ENCODE measurements at places on chromosomes 12 and 14.

GRCh38 chr12:112855375-112855774 is 51.4 kb upstream of the OAS1 start:
- no peak for DNase-seq
- H3K27ac ChIP-seq: no peak overlapping the region
- H3K27me3 ChIP-seq: no peaks in the 10 kb centered on the region
- H3K4me3 ChIP-seq: no peak overlapping the region
- peaks cover 4% of the 10 kb centered on the region for H3K36me3 ChIP-seq
- H3K4me1 ChIP-seq: peaks cover 3% of the 10 kb centered on the region

GRCh38 chr12:87651670-87652425 is 377.4 kb downstream of the C12orf50 start:
- no peak overlapping the region for H3K27ac ChIP-seq
- no peak overlapping the region for H3K4me3 ChIP-seq
- no peak for DNase-seq
- H3K36me3 ChIP-seq: no peaks in the 10 kb centered on the region

DNA sequence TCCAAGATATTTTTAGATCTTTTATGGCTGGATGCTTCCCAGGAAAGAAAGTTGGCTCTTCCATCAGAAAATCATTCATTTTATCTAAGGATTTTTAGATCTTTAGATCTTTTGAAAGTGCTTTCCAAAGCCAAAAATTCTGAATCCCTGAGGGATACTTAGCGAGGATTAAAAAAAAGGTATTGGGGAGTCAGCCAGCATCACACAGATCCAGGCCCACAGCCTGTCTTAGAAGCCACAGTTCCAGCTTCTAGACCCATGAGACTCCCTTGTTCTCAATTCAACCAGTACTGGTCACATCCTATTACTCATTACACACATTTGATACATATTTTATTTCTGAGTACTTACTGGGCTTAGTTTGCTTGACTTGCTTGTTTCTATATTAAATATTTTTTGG is 49.9 kb downstream of the TSPAN8 start:
- H3K27ac ChIP-seq: no peak overlapping the region
- no peaks in the 10 kb centered on the region for H3K4me1 ChIP-seq
- H3K4me3 ChIP-seq: no peak overlapping the region
- H3K27me3 ChIP-seq: peaks cover 1% of the 10 kb centered on the region
- peaks cover 13% of the 10 kb centered on the region for H3K36me3 ChIP-seq

- no peak for DNase-seq
- H3K4me3 ChIP-seq: no peak overlapping the region
- no peak overlapping the region for H3K27ac ChIP-seq
- H3K4me1 ChIP-seq: no peaks in the 10 kb centered on the region
- peaks cover 9% of the 10 kb centered on the region for H3K27me3 ChIP-seq
These were observed 14.2 kb downstream of the GLT1D1 start for GRCh38 chr12:128867466-128867865.

DNA sequence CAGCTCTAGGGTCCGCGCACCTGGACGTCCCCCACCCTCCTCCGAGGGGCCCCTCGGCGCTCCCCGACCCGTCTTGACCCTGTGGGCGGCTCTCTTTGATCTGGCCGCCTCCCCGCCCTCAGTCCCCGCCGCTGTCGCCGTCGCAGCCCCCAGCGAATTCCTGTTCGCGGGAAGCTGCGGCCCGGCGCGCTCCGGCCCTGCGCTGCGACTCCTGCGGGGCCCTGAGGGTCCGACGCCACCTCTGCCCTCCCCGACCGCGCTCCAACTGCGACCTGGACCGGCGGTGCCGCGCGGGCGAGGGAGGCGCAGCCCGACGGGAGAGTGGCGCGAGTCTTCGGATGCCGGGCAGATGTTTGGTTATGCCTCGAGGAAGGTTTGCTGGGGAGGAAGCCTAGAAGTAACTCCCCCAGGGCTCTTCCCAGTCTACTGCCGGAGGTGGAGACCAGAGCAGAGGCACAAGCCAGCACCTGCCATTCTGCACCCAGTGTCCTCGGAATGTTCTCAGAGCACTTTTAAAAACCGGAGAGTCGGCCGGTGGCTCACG is 440 bp upstream of the ISM2 start:
- H3K4me1 ChIP-seq: peaks cover 3% of the 10 kb centered on the region
- H3K27me3 ChIP-seq: peaks cover 3% of the 10 kb centered on the region
- H3K27ac ChIP-seq: no peak overlapping the region
- peak overlapping the region; percentile 82 for H3K4me3 ChIP-seq
- H3K36me3 ChIP-seq: peaks cover 5% of the 10 kb centered on the region

DNA sequence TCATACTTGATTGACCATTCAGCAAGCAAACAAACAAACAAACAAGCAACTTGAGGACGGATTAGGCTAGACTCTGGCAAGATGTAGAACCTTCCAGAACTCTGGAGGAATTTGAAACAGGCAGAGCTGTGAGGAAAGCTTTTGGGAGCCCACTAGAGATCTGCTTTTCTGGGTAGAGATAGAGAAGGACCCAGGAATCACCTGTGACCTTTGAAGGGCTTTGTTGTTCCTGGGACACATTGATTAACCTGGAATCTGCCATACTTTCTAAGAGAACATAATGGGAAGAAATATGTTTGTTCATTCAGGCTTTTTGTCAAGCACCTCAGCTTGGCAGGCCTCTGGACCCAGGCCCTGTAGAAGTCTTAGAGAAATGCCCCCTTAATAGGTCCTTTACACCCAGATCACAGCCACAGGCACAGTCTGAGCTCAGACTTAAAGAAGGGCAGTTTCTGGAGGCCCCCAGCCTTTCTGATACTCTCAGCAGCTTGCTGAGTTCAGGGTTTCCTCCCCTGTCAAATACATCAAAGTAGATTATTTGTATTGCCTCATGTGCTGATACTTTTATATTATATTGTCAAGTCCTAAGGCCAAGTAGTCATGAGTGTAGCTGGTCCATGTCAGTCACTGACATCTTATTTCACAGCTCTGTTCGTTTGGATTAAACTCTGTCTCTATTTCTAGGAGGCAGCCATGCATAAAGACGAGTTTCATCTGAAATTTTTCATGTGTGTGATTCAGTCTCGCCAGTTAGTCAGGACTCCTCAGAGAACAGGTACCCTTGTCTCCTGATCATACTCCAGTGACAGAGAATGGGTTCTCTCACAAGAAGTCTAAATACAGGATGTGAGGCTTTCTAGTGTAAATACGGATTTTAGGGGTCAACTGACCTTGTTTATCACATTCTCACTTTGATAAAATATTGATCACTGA is 1.1 kb upstream of the SENP1 start:
- H3K4me3 ChIP-seq: peak overlapping the region; percentile 99
- peak overlapping the region; percentile 99 for H3K27ac ChIP-seq
- H3K27me3 ChIP-seq: peaks cover 16% of the 10 kb centered on the region
- no peak for DNase-seq
- peaks cover 12% of the 10 kb centered on the region for H3K36me3 ChIP-seq

DNA sequence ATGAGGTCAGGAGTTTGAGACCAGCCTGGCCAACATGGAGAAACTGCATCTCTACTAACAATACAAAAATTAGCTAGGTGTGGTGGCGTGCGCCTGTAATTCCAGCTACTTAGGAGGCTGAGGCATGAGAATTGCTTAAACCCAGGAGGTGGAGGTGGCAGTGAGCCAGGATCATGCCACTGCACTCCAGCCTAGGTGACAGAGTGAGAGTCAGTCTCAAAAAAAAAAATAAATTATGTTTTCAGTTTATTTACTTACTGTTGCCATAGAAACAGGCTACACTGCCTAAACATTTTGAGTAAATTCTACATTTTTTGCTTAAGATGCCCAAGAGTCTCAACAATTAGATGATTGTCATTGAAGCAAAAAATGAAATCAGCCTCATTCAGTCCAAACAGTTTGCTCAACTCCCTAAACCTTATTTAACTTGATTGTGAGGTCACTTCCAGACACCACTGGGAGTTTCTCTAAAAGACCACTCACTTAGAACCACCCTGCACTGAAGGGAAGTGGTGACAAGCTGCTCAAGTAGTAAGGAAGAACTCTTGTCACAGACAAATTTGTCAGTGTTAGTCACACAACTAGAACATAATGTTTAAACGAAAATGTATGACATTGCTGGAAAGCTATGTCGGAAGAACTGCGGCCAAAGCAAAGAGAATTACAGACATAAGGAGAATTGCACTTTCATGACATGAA is 9.8 kb upstream of the GNPNAT1 start:
- no peak overlapping the region for H3K4me3 ChIP-seq
- no peaks in the 10 kb centered on the region for H3K27me3 ChIP-seq
- H3K27ac ChIP-seq: peak overlapping the region; percentile 68
- no peaks in the 10 kb centered on the region for H3K36me3 ChIP-seq
- DNase-seq: no peak

GRCh38 chr12:126608607-126609175 is 1543.5 kb downstream of the AACS start:
- no peaks in the 10 kb centered on the region for H3K4me1 ChIP-seq
- no peak overlapping the region for H3K4me3 ChIP-seq
- H3K27me3 ChIP-seq: peaks cover 3% of the 10 kb centered on the region
- no peaks in the 10 kb centered on the region for H3K36me3 ChIP-seq

DNA sequence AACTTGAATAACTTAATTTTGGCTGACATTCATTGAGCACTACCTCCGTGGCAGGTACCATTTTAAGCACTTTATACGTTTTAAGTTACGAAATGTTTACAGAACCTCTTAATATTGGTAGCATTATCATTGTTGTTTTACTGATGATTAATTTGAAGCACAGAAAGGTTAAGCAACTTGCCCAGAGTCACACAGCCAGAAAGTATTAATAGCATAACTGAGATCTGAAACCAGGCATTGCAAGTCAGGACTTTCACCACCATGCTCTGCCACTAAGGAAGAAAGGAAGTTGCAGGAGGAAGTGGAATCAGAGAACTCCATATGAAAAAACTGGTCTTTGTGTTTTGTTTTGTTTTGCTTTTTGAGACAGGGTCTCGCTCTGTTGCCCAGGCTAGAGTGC is 28.2 kb upstream of the BCAT1 start:
- no peak for DNase-seq
- no peaks in the 10 kb centered on the region for H3K4me1 ChIP-seq
- H3K27ac ChIP-seq: no peak overlapping the region
- no peak overlapping the region for H3K4me3 ChIP-seq

DNA sequence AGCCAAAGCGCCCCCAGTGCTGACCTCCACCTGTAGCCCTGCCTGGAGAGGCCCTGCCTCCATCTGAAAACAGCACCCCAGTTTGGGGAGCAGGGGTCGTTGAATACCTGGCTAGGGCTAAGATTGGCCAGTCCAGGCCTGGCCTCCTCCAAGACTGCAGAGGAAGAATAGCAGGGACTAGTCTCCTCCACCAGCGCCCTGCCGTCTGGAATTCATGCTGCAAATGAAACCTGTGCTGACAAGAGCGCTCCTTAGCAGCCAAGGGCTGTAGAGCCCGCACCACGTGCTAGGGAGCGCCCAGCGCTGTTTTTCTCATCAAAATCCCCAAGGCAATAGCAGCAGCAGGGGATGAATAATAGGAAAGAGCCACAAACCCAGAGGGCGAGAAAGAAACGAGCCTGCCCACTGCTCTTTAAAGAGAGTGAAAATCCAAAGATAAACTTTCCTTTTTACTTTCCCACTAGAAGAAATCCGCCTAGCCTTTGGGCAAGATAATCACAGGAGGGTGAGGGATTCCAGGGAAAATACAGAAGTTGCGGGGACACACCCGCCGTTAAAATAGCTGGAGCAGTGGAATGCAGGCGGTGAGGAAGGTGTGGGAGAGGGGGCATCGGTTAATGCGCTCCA is 3.3 kb downstream of the COL2A1 start:
- H3K4me3 ChIP-seq: peak overlapping the region; percentile 87
- no peak for DNase-seq
- H3K4me1 ChIP-seq: peaks cover 23% of the 10 kb centered on the region
- H3K27me3 ChIP-seq: peaks cover 47% of the 10 kb centered on the region
- no peak overlapping the region for H3K27ac ChIP-seq

GRCh38 chr14:56176530-56176929 is 58.3 kb downstream of the PELI2 start:
- H3K4me1 ChIP-seq: peaks cover 50% of the 10 kb centered on the region
- H3K27ac ChIP-seq: no peak overlapping the region
- no peak for DNase-seq
- H3K4me3 ChIP-seq: no peak overlapping the region

GRCh38 chr14:100051543-100051942 is 13.7 kb upstream of the EVL start:
- no peak overlapping the region for H3K27ac ChIP-seq
- H3K4me3 ChIP-seq: no peak overlapping the region
- H3K4me1 ChIP-seq: no peaks in the 10 kb centered on the region
- no peaks in the 10 kb centered on the region for H3K36me3 ChIP-seq
- H3K27me3 ChIP-seq: peaks cover 5% of the 10 kb centered on the region

- no peaks in the 10 kb centered on the region for H3K36me3 ChIP-seq
- no peak overlapping the region for H3K27ac ChIP-seq
- no peaks in the 10 kb centered on the region for H3K4me1 ChIP-seq
- no peak overlapping the region for H3K4me3 ChIP-seq
- H3K27me3 ChIP-seq: peaks cover 1% of the 10 kb centered on the region
- DNase-seq: no peak
These were observed 118.3 kb downstream of the LRIG3 start for GRCh38 chr12:58801986-58802385.

DNA sequence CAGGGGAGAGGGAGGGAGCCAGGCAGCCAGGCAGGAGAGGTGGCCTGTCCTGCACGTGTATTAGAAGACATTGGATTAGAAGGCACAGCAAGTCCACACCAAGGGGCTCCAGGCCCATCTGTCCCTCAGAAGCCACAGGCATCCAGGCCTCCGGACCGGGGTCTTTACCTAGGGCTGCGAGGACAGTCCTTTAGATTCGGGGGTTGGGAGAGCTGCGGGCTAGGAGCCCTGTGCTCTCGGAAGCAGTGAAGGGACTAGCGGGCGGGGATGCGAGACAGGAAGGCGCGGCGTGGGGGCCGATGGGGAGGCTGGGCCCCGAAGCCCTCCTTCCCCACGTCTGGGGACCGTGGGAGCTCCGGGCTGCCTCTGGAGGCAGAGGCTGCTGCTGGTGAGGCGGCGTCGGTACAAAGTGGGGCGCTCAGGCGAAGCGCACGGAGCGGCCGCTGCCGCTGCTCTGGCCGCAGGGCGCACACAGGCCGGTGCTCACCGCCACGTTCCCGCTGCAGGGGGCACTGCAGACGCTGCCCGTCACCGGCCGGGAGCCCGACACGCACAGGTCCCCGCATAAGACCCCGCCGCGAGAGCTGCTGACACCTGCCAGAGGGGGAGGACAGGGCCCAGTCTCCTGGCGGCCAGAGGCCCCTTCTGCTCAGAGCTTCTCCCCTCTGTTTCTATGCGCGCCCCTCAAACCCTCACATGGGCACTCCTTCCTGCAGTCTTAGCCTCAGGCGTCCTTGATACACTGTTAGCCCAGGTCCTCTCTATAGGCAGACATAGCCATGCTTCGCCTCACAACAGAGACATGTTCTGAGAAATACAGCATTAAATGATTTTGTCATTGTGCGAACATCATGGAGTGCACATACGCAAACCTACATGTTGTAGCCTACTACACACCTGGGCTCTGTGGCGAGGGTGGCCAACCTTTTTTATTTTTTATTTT is 17.3 kb downstream of the KRT7 start:
- DNase-seq: peak; percentile 58
- H3K27ac ChIP-seq: peak overlapping the region; percentile 36
- no peak overlapping the region for H3K4me3 ChIP-seq
- no peaks in the 10 kb centered on the region for H3K36me3 ChIP-seq
- peaks cover 8% of the 10 kb centered on the region for H3K4me1 ChIP-seq

- DNase-seq: no peak
- no peak overlapping the region for H3K4me3 ChIP-seq
- H3K36me3 ChIP-seq: no peaks in the 10 kb centered on the region
- H3K27me3 ChIP-seq: no peaks in the 10 kb centered on the region
These were observed 22.4 kb upstream of the LRRK2 start for GRCh38 chr12:40202095-40203059.

GRCh38 chr12:21552635-21553328 is 26.7 kb downstream of the SPX start:
- no peak for DNase-seq
- peaks cover 1% of the 10 kb centered on the region for H3K27me3 ChIP-seq
- no peak overlapping the region for H3K27ac ChIP-seq
- H3K4me3 ChIP-seq: no peak overlapping the region
- H3K4me1 ChIP-seq: no peaks in the 10 kb centered on the region

Data from endothelial cell (in vitro differentiated cells).